ENCODE measurements at places on chromosomes 2 and 18. TPM values are rescaled to one million over a fixed set of nuclear protein-coding genes. Genes with fewer than 3 reads are reported as not detected.

The SPATA3 gene
- not detected for polyA plus RNA-seq

The TACR1 gene
- 0.35 TPM for polyA plus RNA-seq

The MEIS1 gene
- 30.4 TPM for polyA plus RNA-seq

The PSMD1 gene
- polyA plus RNA-seq: 18.0 TPM

The CSRNP3 gene
- polyA plus RNA-seq: 0.55 TPM

The LRRTM4 gene
- not detected for polyA plus RNA-seq

The SLC11A1 gene
- 1.1 TPM for polyA plus RNA-seq

The CD28 gene
- 0.10 TPM for polyA plus RNA-seq

The CYTIP gene
- 1.4 TPM for polyA plus RNA-seq

The RASGRP3 gene
- 0.55 TPM for polyA plus RNA-seq

The ANKRD30BL gene
- polyA plus RNA-seq: not detected

The EFHD1 gene
- 3.9 TPM for polyA plus RNA-seq

The UGT1A10 gene
- 10.8 TPM for polyA plus RNA-seq

The RNF144A gene
- polyA plus RNA-seq: 2.4 TPM

The NEU4 gene
- polyA plus RNA-seq: 0.04 TPM

The C2orf80 gene
- not detected for polyA plus RNA-seq

The LCT gene
- not detected for polyA plus RNA-seq

The SLC9A2 gene
- 0.12 TPM for polyA plus RNA-seq

The TMEM37 gene
- polyA plus RNA-seq: 4.0 TPM

The ARHGAP15 gene
- polyA plus RNA-seq: 0.69 TPM

The DYNAP gene
- polyA plus RNA-seq: 27.8 TPM

The UGT1A3 gene
- 1.5 TPM for polyA plus RNA-seq

The FBXO15 gene
- 0.41 TPM for polyA plus RNA-seq

The LYG2 gene
- not detected for polyA plus RNA-seq

The DTNA gene
- 15.0 TPM for polyA plus RNA-seq

The SOX11 gene
- polyA plus RNA-seq: not detected

The DPY30 gene
- 115 TPM for polyA plus RNA-seq

The COLEC12 gene
- polyA plus RNA-seq: 1.2 TPM

The PTPN2 gene
- polyA plus RNA-seq: 20.7 TPM

The PLB1 gene
- 1.3 TPM for polyA plus RNA-seq

The SNRPD1 gene
- 23.6 TPM for polyA plus RNA-seq

The CD207 gene
- polyA plus RNA-seq: 10.2 TPM

The PARD6G gene
- 10.9 TPM for polyA plus RNA-seq

The COL4A4 gene
- 0.16 TPM for polyA plus RNA-seq

The SAG gene
- polyA plus RNA-seq: not detected

The MOGAT1 gene
- 0.05 TPM for polyA plus RNA-seq

The MLPH gene
- 3.4 TPM for polyA plus RNA-seq

The SFTPB gene
- 1.9 TPM for polyA plus RNA-seq

The EIPR1 gene
- 22.8 TPM for polyA plus RNA-seq

The C2orf66 gene
- 0.16 TPM for polyA plus RNA-seq

The ACSL3 gene
- polyA plus RNA-seq: 21.4 TPM

The CHAC2 gene
- 6.2 TPM for polyA plus RNA-seq

The KCNJ3 gene
- polyA plus RNA-seq: under 0.01 TPM

The WNT10A gene
- polyA plus RNA-seq: 13.7 TPM

The SCYGR2 gene
- polyA plus RNA-seq: not detected

The MOCOS gene
- polyA plus RNA-seq: 4.2 TPM

The FSHR gene
- not detected for polyA plus RNA-seq

The DAPL1 gene
- polyA plus RNA-seq: 475 TPM

The GPR45 gene
- not detected for polyA plus RNA-seq

The PRKAG3 gene
- polyA plus RNA-seq: 0.02 TPM

The NRP2 gene
- polyA plus RNA-seq: 11.1 TPM

The HOXD12 gene
- polyA plus RNA-seq: not detected

The RAB6C gene
- 0.02 TPM for polyA plus RNA-seq

The ADGRF3 gene
- 0.12 TPM for polyA plus RNA-seq

The LRATD1 gene
- 25.8 TPM for polyA plus RNA-seq
